ENCODE measurements at places on chromosomes 16 and 17.

- no peak for DNase-seq
Observed at GRCh38 chr17:61312406-61313295, 87.0 kb upstream of the TBX2 start.

GRCh38 chr17:78406396-78406795 is 27.9 kb downstream of the PGS1 start:
- DNase-seq: no peak

GRCh38 chr16:65059406-65059980 is 62.4 kb downstream of the CDH11 start:
- DNase-seq: no peak

DNA sequence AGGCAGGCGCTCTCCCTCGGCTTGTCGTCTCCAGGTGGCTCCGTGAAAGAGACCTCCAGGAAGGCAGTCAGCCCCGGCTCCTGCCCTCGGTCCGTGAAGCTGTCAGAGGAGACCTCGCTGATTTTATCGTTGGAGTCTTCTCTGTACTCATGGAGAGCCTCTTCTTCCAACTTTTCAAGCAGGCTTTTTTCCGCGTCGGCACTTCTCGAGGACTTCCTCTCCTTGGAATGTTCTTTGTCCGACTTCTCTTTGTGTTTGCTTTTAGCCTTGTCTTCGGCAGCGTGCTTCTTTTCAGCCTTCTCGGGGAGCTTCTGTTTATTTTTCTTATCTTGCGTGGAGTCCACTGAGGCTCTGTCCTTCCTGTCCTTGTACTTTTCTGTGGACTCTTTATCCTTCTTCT is 65.0 kb downstream of the ZNF778 start:
- no peak for DNase-seq

DNA sequence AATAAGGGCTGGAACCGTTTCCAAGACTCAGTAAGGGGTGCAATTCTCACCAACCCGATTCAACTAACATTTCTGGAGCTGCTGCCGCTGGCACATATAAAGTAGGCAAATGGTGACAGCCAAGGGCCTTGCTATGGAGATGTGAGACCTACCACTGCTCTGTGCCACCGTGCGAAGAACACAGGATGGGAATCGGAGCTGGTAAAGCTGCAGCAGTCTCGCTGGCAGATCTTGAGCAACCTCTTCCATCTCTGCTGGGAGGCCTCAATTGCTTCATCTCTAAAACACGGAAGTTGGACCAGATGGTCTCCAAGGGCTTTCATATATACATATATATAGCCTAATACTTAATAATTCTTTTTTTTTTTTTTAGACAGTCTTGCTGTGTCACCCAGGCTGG is 128.9 kb upstream of the RCVRN start:
- no peak for DNase-seq

GRCh38 chr17:28948873-28949184 is 2.5 kb downstream of the PHF12 start:
- DNase-seq: no peak

- no peak for DNase-seq
Observed at GRCh38 chr17:52170963-52171572, 12.6 kb upstream of the CA10 start.

DNA sequence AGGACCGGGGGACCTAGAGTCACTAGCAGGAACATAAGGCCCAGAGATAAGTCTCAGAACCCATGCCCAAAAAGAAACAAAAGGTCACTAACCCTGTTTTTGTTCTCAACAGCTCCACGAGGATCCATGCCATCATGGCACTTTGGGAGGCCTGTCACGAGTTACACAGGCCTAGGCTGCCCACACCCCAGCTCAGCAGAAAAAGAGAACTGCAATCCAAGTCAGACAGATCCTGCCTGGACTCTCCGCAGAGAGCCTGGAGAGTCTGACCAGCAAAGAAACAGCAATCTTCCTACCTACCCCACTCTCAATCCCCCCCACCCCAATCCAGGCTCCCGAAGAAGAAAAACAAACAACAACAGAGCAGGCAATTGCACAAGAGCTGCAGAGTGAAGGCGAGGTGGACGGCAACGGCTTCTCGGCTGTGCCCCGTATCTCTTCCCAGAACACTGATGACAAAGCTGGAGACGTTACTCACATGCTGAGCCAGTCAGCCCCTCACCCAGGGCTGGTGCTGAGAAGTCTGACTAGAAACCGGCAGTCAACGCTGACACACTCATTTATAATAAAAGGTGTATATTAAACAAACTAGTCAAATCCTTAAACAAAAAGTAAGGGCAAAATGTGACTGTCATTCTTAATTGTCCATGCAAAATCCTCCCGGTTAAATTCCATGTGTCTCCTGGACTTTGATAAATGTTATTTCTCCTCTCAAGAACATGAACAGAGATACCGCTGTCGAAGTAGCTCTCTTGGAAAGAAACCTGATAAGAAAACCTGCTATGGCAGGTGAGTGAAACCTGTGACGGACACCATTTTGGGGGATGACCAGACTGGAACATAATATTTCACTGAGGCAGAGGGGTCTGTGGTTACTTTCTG is 89.3 kb downstream of the SMG6 start:
- DNase-seq: no peak

DNA sequence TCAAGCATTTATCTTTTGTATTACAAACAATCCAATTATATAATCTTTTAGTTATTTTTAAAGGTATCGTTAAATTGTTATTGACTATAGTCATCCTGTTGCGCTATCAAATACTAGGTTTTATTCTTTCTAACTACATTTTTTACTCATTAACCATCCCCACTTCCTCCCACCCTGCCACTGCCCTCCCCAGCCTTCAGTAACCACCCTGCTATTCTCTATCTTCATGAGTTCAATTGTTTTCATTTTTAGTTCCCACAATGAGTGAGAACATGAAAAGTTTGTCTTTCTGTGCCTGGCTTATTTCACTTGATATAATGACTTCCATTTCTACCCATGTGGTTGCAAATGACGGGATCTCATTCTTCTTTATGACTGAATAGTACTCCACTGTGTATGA is 94.1 kb upstream of the MYOCD start:
- DNase-seq: no peak

GRCh38 chr17:9907131-9907530 is 2.1 kb upstream of the RCVRN start:
- DNase-seq: no peak

DNA sequence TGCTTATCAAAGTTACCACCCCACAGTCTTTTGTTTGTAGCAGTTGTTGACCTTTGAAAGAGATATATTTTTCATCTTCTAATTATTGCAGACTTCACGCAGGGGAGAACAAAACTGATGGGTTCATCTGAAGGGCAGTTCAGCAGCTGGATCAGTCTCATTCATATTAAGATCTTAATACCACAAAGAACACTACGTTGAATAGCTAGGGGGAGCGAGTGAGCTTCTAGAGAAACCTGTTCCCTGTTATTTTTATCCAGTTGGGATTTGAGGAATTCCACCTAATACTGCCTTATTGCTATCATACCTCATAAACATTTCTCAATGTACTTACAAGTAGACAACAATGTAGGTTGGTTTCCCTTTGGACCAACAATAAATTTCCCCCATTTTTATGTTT is 306.1 kb upstream of the KIF2B start:
- DNase-seq: no peak

GRCh38 chr16:84552135-84552534 is 47.7 kb upstream of the MEAK7 start:
- no peak for DNase-seq

DNA sequence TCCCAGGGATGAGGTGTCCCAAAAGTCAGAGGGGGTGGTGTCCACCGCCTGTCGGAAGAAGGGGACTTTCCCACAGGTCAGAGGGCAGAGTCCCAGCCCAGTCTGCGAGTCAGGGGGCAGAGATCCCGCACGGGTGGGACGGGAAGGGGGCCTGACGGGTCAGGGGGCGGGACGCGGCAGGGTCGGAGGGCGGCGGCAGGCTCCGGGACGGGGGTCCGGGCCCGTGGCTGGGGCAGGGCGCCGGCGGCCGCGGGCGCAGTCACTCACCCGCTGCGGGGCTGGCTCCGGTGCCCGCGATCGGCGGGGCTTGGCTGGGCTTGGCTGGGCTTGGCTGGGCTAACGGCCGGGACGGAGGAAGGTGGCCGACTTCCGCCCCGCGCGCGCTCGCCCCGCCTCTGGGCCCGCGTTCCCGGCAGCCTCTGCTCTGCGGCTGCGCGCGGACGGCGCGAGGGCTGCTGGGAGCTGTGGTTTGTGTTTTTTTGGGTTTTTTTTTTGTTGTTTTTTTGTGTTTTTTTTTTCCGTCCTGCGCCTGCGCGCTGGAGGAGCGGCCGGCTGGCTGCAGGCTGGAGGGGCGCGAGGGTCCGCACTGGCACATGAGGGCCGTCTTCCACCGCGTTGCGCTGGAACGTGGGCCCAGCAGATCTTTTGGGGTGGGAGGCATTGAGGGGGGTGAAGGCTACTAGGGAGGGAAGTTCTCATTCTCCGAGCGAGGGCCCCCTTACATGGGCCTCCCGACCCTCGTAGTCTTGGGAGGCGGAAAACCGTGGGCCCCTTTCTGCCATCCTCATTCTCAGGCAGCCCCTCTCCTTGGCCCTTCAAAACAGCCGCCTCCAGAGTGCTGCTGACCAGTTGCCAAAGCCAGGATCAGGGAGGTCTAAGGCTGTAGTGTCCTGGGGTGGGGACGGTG is at the start of gene CANT1:
Gene CANT1 (minus strand): TSS at position 368 of the 907 bp plus-strand sequence. CDS start 12,142 bp downstream, outside the sequence.
- peak; percentile 64 for DNase-seq

DNA sequence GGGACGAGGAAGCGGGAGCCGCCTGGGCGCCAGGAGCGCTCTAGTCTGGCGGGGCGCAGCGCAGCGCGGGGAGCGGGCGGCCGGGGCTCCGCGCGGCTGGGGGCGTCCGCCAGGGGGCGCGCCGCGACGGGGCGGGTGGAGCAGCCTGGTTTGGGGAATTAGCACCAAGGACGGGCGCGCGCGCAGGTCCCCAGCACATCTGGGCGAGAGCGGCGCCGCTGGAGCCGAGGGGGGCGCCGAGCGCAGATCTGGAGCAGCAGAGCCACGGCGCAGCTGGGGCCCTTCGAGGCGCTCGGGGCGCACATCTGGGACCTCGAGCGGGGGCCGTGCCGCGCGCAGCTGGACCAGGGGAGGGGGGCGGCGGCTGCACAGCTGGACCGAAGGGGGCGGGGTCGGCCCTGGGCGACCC is at the start of gene NXPH3:
Gene NXPH3 (plus strand): TSS at position 193 of the 409 bp plus-strand sequence. CDS start 349 bp downstream, outside the sequence.
- DNase-seq: peak; percentile 55

DNA sequence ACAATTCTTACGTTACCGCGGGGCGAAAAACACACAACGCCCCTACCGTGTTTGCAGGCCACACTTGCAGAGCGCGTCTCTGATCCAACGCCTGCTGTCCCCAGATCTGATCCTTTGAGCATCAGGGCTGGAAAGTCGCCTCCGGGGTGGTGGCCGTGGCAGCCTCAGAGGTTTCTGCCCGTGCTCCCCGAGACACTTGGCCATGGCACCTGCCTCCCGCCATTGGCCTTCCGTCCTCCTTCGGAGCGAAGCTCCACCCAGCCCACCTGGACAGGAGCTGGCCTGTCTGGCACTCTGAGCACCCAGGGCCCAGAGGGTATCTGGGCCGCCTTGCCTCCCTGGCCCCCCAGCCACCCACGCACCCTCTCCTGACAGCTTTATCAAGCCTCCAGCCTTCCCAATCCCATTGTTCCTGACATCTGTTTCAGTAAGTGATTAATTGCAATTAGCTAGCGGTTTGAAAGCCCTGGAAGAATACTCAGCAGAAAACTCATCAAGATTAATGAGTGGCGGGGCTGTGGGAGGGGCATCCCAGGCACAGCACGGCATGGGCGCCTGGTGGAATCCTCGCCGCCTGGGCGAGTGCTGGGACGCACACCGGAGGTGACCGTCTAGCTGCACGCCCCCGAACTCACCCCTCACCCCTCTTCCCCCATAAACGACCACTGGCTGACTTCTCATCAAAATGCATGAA is 181.5 kb upstream of the GSE1 start:
- no peak for DNase-seq

DNA sequence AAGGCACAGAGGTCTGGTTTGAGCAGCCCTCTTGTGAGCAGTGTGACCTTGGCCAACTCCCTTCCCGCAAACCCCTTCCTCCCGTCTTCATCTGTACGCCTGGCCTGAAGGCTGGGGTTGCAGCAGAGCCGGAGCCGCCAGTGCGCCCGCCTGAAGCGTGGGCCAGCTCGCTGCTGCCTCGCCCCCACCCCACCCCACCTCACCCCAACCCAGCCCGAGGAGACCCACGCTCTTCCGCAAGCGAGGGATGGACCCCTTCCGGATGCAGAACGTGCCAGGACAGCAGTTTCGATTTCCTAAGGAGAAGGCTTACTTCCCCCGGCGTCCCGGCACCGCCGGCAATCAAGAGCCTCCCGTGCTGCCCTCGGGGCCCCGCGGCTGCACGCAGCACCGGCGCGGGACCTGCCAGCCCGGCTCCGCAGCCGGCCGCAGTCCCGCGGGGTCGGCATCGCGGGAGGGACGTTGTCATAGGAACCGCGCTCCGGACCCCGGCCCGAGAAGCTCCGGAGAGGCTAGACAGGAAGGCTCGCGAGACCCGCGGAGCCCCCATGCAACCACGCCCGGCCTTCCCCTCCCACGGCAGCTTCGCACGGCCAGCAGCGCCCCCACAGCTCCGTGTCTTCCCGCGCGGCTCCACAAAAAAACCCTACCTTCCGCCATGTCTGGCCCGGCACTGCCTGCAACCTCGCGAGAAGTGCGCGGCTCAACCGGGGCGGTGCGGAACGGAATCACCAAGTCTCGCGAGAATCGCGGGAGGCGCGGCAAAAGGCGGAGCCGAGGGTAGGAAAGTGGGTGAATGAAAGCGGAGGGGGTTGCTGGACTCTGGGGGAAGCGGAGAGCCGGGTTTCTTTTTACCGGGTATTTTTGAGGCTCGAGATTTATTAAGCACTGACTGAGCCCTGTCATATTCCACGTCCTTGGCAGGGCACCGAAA is at the start of gene ANKFY1:
Gene ANKFY1 (minus strand): TSS at position 698 of the 934 bp plus-strand sequence. CDS start 38 bp downstream, at position 660.
- peak; percentile 98 for DNase-seq

- DNase-seq: no peak
Observed at GRCh38 chr16:57653936-57654335, 14.2 kb upstream of the ADGRG3 start.

- no peak for DNase-seq
Observed at GRCh38 chr17:3693829-3694231, 2.1 kb downstream of the P2RX5 start.

DNA sequence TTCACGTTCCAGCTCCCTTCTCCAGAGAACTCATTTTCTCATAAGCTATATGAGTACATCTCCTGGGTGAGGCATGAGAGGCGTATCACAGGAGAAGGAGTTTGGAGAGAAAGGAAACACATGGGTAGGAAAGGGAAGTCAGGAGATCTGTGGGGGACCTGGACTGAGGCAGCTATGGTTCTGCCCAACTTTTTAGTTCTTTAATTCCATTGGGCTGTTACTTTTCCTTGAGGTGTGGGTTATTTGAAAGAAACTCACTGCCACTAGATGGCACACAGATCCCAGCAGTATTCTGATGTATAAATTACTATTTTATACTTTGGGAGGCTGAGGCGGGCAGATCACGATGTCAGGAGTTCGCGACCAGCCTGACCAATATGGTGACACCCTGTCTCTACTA is 63.6 kb downstream of the NUP93 start:
- DNase-seq: no peak

DNA sequence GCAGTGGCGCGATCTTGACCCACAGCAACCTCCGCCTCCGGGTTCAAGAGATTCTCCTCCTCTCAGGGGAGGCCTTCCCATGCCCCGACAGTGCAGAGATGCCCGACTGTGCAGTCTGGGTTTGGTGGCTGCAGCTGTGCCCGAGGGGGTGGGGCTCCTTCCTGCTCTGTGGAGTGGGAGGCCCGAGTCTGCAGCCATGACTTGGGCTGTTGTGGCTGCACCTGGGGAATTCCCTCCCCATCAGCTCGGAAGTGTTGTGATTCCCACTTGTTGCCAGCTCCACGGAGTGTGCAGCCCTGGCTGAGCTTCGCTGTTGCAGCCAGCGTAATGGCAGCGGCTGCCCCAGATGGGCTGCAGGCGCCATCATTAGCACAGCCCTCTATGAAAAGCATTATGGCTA is 66.4 kb upstream of the SMIM36 start:
- DNase-seq: no peak

- no peak for DNase-seq
Observed at GRCh38 chr16:12625068-12625467, 178.6 kb downstream of the CPPED1 start.
